ENCODE measurements at places on chromosomes 3 and 15.

GRCh38 chr3:128667641-128668040 lies 17.0 kb upstream of the RPN1 start:
- DNase-seq = no peak

DNA sequence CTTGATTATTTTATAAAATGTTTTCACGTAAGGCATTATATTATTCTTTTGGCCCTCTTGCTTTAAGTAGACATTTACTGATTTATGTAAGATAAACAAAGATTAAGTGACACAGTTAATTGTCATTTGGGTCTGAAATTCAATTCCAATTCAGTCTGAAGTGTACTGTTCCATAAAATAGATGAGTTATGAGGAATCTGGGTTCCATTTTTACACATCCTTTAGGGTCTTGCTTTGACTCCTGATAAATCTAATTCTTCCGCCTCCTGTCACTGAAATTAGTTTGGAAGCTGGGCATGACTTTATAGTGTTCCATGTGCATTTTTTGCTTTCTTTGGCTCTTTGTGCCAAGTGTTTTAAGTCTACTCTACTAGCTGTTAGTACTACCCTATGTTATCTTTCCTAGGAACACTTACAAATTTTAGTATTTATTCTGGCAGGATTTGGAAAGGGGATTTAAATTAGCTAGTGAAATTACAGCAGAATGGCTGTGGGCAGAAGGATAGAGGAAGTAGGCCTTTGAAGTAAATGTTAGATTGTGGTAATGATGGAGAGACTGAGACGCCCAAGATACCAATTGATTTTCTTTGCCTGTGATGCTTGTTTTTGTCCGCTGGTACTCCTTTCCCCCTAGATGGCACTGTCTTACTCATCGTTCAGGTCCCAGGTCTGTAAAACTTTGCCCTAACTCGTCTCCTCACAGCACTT lies 14.3 kb downstream of the ARL8B start:
- peak; percentile 87 for DNase-seq

DNA sequence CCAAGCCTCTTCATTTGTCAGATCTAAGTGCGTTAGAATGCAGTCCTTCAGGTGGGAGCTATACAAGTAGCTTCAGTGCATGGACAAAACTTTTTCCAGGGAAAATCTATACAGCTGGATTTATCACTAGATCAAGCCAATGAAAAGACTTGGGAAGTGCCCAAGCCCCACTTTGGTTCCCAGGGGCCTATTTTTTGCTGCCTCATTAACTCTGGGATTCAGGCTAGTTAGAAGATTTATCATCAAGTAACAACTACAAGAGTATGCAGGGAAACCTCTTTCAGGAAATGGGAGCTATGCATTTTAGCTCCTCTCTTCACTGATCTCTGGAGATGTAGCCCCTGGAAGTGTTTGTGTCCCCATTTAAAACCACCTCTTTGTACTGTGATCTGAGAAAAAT lies 908.8 kb downstream of the SQOR start:
- no peak for DNase-seq

DNA sequence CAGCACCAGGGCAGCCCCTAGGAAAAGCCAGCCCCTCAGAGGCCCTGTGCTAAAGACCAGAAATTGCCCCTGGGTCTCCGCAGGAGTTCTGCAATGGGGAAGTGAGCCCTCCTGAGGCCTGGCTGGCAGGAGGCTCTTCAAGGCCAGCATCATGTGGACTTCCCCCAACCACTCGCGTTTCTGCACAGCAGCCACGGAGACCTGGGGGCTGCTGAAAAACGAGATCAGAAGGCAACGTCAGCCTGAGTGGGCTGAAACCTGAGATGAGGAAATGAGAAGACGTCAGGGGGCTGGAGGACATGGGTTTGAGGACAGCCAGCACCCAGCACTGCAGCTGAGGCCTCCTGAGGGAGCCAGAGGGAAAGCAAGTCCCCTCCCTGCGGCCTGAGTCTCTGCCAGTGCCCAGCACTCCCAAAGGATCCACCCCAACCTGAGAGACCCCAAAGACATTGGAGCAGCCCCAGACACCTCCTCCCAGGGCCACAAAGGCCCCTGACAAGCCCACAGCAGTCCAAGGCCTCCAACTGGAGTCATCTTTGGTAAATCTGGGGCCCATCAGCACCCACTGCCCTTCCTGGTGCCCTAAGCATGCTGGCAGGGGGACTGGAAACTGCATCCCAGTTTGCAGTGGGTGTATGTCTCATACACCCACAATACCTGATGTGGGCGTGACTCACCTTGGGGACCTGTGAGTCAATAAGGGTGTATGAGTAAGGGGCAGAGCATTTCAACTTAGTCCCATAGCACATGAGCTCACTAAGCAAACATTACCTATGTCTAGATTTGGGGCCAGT lies 29.2 kb upstream of the CYP11A1 start:
- DNase-seq = peak; percentile 80

DNA sequence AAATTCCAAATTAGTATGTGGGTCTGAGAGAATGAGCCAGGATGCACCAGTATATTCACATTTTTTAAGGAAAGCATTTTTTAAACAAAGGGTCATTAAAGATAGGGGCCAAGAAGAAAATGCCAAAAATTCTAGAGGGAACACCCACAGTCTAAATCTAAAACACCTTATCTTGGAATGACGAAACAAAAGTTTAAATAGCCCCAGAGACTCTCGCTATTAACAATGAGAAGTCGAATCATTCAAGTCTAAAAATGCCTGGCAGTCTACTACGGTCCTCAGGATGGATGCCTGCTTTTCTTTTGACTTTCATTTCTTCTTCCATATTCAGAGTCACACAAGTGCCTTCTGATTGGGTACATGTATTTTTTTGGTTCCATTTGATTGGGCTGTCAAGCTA lies 66.3 kb downstream of the SSUH2 start:
- no peak for DNase-seq

GRCh38 chr3:156705761-156706616 lies 31.6 kb downstream of the TIPARP start:
- peak; percentile 68 for DNase-seq

- DNase-seq = no peak
Observed at GRCh38 chr3:45607790-45608189, 13.2 kb downstream of the LIMD1 start.

- peak; percentile 38 for DNase-seq
Observed at GRCh38 chr3:155202626-155203025, 90.9 kb downstream of the STRIT1 start.

DNA sequence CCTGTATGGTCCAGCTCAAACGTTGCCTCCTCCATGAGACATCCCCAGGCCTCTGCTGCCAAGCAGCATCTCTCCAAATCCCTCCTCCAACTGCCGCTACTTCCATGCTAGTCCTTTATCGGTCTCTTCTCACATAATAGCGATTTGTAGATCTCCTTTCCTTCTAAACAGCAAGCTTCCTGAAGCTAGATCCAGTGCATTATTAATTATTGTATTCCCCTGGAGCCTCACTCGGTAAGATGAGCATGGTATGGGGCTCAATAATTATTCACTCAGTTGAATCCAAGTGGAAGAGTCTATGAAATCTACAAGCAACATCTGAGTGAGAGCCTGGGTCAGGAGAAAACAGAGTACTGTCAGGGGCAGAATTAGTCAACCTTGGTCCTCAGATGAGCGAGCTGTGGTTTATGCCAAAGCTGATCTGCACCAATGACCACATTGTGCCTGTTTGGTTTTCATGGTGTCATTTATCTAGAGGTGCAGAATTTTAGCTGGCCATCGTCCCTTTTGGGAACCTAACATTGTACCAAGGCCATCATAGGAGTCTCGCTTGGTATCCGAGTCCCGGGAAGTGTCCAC lies 93.8 kb upstream of the UBE2E1 start:
- DNase-seq = no peak

- DNase-seq = no peak
Observed at GRCh38 chr3:40996382-40996781, 202.9 kb upstream of the CTNNB1 start.

DNA sequence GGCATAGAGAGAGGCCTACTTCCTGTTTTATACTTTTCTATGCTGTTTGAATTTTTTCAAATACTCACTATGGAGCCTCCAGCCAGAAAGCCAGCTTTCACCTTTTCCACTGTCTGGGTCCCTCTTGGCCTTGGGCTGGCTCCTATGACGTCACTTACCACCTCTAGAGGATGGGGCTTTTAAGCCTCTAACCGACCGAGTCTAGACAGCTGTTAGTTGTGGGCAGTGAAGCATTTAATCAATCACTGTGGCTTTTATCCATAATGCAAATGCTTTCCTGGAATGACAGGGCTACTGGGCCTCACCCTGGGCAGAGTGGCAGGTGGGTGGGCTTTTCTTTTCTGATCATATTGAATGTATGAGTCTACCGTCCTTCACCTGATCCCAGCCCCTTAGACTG lies 61.9 kb downstream of the LRRK1 start:
- no peak for DNase-seq

DNA sequence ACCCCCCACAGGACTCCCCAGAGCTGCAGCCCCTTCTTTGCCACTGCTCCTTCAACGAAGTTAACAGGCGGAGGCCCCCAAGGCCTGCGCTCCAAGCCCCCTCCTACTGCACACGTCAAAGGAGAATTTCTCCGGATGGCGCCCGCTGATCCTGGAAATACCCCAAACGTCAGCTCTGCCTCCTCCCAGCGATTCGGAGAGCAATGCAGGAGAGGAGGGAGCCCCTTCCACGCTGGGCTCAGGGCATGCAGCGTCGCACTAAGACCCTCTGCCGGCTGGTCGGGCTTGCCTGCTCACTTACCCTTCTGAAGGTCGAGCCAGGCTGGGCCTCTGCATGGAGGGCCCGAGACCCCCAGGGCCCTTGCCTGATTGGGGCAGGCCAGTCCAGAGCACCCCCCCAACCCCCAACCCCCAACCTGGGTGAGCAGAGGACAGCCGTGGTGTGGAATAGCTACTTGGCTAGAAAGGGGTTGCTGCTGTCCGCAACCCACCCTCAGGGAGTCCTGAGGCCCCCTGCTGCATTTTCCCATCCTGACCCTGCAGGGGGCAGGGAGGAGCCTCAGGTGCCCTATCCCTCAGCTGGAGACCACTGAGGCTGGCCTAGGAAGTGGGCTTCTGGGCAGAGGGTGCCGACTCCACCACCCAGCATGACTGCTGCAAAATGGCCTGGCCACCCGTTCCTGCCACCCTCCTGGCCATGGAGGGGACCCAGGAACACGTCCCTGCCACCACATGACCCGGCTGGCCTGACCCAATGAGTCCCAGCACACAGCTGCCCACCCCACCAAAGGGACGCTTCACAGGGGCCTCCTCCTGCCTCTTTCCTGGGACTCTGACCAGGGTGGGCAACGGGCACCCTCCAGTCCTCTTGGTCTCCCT lies 976 bp downstream of the ATP2B2 start:
- no peak for DNase-seq

- DNase-seq = no peak
Observed at GRCh38 chr3:129003578-129004112, 2.5 kb downstream of the EFCC1 start.

DNA sequence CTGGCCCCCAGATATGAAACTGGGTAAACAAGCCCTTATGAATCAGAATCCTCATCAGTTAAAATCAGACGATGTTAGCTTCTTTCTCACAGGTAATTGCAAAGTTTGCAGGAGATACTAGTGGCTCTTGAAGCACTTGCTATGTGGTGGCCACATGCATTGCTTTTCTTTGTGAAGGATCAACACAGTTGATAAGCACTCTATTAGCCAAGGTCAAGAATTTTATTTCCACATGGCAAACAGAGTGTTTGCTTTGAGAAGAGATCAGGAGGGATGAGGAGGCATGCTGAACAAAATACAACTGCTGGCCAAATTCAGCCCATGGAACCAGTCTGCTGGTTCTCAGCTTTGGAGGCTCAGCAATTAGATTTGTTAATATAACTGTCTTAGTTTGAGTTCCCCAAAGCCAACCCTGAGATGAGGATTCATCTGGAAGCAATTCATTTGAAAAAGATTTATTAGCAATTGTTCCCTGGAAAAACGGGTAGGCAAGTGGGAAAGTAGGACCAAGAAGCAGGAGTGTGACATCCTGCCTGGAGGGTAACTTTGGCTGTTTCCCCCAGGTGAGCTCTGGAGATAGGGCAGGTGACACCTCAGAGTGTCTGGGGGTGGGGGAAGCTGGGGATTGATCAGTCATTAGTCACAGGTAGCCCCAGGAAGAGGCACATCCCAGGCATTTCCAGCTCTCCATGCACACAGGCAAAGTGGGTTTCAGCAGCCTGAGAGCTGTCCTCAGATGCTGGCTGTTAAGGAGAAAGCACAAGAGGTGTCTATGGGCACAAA lies 180.3 kb downstream of the ABHD5 start:
- DNase-seq = no peak

GRCh38 chr3:162213956-162214355 lies 717.3 kb downstream of the OTOL1 start:
- DNase-seq = no peak

- no peak for DNase-seq
Observed at GRCh38 chr3:112813016-112813415, 33.6 kb downstream of the CD200R1L start.

DNA sequence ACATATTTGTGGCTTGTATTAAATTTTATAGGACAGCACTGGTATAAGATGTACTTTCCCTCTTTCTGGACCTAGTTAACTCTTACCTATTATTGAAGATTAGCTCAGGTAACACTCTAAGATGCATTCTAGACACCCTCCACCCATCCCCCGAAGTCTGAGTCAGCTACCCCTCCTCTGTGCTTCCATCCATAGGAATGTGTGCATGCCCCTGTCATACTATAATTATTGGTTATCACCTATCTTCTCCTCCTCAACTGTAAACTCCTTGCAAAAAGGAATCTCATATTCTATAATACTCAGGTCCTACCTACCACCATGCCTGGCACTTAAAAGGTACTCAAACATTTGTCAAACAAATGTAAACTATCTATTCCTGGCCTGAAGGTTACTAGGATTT lies 3.0 kb downstream of the PEAK1 start:
- DNase-seq = no peak

- DNase-seq = no peak
Observed at GRCh38 chr3:85604641-85605040, 645.9 kb downstream of the CADM2 start.

All from KBM-7 (cell line).